Right ventricle myocardium inferior (tissue), 1 donor: ENCODE measurements at places on chromosomes 5 and 9. TPM values are rescaled to one million over a fixed set of nuclear protein-coding genes. Genes with fewer than 3 reads are reported as not detected.

The CCDC192 gene
- not detected for total RNA-seq

The MED7 gene
- total RNA-seq: 9.0 TPM

DNA sequence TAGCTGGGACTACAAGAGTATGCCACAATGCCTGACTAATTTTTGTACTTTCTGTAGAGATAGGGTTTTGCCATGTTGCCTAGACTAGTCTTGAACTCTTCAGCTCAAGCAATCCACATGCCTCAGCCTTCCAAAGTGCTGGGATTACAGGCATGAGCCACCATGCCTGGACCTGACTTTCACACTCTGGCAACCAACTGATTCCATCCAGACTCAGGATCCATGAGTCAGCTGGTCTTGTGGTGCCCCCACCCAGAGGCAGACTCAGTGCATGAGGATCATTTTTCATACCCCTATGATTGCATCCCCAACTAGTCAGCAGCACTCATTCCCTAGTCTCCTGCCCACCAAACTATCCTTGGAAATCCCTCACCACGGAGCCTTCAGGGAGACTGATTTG is 375.9 kb downstream of the ANXA1 start:
- no peak for DNase-seq

DNA sequence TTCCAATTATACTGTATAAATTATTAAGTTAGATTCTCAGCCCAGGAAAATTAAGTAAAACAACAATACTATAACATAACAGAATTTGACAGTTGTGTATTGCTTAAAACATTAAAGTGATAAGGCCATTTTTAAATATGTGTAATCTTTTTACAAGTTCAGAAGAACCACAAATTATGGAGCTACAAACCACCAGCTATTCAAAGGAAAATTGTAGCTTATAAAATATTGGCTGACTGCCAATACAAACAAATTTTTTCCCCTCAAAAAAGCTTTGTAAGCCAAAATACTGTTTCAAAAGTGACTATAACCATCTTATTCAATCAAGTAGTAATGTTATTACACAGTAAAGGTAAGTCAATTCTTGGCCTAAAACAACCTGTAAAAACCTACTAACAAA is 21.9 kb downstream of the STRBP start:
- DNase-seq: no peak

DNA sequence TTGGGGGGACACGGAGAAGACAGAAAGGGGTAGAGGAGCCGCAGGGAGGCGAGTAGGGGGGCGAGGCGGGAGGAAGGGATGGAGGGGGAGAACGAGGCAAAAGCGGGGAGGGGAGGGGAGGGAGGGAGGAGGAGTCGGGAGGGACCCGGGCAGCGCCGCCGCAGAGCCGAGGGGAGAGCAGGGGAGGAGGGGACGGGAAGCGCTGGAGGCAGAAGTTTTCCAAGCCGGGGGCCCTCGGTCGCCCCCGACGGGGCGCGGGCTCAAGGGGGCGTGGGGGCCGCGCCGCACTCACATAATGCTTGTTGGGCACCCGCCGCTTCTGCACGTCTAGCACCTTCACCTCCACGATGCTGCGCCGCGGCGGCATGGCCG is 353 bp downstream of the SH3PXD2B start:
- no peak for DNase-seq

GRCh38 chr5:654071-654778 is 38.9 kb downstream of the TPPP start:
- peak; percentile 62 for DNase-seq

The ECSCR gene
- total RNA-seq: 21.4 TPM

The TMEM171 gene
- not detected for total RNA-seq
